ENCODE measurements at places on chromosomes 13 and 19.

- no peak for DNase-seq
Observed at GRCh38 chr13:43405457-43405856, 381.3 kb downstream of the ENOX1 start.

GRCh38 chr19:55390461-55390880, 4.7 kb downstream of the RPL28 start:
- DNase-seq, result no peak

GRCh38 chr13:112711528-112712265, 21.9 kb downstream of the ATP11A start:
- no peak for DNase-seq

DNA sequence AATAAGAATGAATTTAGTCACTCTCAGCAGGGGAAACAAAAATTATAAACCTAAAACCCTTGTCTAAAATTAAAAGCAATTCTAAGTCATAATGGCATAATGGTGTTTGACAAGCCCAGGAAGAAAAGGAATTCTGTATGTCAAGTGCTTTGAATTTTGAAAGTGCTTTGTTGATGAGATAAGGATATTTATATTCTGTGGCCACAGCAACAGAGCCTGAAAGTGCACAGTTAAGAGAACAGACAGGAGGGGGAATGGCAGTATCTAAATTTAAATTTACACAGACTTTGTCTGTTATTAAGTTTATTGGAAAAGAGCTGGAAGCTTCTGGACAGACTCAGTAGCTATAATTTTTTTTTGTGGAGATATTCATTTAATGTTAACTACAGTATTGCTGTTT, 69.8 kb downstream of the OLFM4 start:
- DNase-seq, result no peak

DNA sequence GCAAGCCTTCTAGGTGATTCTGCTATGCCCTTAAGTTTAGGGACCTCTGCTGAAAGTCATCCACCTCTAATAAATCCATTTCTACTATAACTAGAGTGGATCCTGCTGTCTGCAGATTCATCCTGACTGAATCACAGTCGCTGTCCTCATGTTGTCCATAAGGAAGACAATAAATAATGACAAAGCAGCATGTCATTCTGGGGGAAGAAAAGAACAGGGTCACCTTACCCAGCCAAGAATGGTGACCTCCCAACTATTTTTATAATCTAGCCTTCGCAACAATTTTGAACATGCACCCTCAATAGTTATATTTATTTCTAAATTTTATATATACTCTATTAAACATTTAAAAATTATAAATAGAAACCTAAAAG, 45.0 kb upstream of the UBE2L5 start:
- no peak for DNase-seq

DNA sequence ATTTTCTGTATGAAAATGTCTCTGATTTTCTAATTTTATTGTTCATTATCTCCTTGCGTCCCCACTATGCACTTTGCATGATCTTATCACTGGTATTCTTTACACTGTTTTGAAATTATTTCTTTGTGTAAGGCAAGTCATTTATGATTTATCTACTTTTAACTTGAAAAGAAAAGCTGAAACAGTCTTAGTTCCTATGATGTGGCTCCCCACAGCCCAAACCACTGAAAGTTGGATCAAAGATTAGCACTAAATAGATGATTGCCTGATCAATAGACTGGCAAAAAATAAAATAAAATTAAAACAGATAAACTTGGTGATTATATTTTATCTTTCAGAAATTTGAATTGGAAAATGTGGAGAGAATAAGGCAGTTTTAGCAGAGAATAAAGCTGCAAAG, 1101.9 kb downstream of the PCDH9 start:
- DNase-seq, result no peak

GRCh38 chr13:107331359-107331758, 763.4 kb upstream of the ARGLU1 start:
- DNase-seq, result no peak

GRCh38 chr19:48568345-48568886, 16.4 kb downstream of the SULT2B1 start:
- DNase-seq, result no peak

DNA sequence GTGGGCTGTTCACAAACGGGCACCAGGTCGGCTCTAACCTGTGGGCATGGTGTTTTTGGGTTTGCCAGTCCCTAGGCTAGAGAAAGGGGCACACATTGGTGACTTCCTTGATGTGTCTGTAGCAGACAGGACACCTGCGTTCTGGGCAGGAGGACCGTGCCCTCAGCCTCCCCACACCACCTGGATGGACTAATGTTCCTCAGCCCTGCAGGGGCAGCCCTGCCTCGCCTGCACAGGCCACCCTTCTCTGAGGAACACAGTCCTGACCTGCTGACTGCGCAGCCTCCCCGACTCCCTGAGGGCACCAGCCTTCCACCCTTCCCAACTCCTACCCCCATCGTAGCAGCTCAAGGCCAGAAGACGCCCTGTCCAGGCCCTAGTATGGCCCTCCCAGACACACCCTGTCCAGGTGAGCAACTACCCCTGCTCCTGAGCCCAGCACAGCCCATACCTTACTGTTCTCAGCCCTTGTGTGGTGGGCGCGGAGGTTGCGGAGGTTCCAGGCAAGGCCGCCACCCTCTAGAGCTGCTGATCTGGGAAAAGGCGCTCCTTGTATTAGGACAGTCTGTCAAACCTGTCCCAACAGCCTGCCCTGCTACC, 55.7 kb downstream of the GGACT start:
- DNase-seq, result no peak

GRCh38 chr13:80276371-80277289, 64.3 kb downstream of the SPRY2 start:
- no peak for DNase-seq

- no peak for DNase-seq
Observed at GRCh38 chr13:111270765-111271698, 49.4 kb upstream of the TEX29 start.

DNA sequence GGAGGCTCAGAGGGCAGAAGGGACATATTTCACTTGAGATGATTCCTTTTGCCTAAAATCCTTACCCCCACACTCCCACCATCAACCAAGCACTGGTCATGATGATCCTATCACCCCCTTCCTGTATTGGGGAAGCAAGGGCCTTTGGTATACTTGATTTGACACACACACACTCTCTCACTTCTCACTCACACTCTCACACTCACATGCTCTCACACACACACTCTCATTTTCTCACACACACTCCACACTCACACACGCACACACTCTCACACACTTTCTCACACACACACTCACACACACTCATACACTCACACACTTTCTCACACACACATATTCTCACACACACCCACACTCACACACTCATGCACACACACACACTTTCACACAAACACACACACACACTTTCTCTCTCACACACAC, 8.6 kb downstream of the RGCC start:
- no peak for DNase-seq

DNA sequence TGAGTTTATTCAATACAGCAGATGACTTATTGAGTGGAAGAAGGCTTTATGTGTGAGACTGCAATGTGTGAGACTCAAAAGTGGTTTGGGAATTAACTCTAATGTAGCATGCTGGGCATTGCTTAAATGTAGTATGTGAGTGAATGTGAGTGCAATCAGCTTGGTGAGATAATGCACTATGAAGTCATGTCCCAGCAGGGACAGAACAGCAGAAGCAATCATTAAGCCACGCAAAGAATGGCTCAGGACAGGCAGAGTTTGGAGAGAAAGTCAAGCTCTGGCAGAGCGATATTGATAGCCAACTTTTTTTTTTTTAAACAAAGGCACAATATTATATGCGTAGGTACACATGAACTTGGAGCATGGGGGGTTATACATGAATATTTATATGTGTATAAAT, 597.7 kb downstream of the GPC6 start:
- no peak for DNase-seq

- no peak for DNase-seq
Observed at GRCh38 chr13:20789665-20790064, 15.9 kb upstream of the EEF1AKMT1 start.

DNA sequence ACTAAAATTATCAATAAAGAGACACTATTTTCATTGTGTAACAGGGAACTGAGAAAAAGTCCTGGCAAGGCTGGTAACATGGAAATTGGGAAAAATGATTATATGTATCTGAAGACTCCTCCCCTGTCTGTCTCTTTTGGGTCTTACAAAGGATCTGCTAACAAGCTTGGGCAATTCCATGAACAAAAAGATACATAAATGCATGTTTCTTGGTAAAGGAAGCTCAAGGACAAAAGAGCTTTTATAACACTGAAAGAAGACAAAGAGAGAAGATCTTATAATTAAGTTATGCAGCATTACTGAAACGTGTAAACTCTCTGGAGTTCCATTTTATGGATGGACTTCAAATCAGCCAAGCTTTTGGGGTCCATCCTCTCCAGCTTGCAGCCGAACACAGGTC, 29.2 kb downstream of the EFNB2 start:
- DNase-seq, result no peak

DNA sequence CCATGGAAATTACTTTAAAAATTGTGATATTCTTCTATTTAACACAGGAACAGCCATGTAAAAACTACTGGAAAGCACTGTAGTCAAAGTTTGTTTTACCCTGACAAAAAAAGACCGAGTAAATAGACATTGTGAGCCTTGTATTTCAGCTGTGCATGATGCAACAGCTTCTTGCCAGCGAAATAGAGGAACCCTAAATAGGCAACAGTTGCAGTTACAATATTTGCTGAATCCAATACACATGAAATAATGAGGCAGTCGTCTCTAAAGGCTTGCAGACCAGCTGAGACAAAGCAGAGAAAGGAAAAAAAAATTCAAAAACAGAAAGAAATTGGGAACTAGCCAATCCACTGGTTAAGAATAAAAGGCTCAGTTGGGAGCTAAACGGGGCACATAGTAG, 1001.1 kb downstream of the OLFM4 start:
- no peak for DNase-seq

- DNase-seq, result no peak
Observed at GRCh38 chr19:33841685-33842084, 45.0 kb downstream of the KCTD15 start.

GRCh38 chr13:29569253-29570050, 26.0 kb downstream of the SLC7A1 start:
- no peak for DNase-seq

DNA sequence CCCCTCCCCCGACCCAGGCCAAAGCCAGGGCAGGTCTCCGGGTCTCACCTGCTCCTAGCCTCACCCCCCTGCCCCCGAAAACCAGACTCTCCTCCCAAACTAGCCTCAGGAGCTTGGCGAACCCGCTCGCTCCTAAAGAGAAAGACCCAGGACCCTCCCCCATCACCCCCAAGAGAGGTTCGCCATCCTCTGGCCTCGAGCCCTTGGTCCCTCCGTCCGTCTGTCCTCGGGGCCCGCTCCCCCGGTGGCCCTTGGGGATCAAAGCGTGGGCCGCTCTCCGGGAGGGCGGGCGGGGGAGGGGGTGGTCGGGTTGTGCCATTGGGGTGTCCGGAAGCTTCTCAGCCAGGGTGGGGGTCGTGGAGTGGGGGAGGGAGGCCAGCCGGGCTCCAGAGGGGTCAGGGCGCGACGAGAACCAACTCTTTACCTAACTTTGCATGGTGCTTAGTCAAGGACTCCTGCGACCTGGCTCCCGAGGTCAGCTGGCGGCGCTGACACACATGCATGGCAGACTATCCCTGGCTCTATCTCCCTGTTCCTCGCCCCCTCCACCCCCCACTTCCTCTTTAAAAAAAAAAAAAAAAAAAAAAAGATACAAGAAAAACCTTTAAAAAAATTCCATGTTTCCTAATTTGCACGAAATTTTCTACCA, 15.6 kb downstream of the SMIM24 start:
- no peak for DNase-seq

DNA sequence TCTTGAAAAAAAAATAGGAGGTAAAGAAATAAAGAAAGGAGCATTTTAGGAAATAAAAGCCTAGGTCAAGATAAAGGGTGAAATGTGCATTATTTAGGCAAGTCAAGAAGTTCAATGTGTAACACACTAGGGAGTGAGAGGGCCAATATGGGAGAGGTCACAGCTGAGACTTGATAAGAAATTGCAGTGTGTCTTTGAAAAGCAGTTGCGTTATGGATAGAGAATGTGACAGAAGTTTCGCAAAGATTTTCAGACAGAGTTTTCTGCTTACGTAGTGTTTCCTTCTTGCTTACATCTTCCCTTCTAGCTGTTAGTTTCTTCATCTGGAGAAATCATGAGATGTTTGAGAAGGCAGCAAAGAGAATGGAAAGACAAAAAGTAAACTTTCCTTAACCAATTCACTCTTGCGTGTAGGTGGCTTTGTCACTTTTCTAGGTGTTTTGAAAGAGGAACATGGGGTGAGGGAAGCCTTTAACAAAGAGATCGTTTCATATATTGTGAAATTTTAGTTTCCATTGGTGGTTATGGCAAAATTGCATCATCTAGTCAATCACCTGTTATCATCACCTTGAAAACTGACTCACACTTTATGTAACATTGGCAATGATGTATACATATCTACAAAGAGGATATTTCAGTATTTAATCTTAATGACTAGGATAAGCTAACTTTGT, 975.5 kb downstream of the OLFM4 start:
- DNase-seq, result no peak

GRCh38 chr13:112684071-112684845, 5.6 kb upstream of the ATP11A start:
- no peak for DNase-seq

GRCh38 chr13:84096216-84096615, 213.9 kb upstream of the SLITRK1 start:
- DNase-seq, result no peak

DNA sequence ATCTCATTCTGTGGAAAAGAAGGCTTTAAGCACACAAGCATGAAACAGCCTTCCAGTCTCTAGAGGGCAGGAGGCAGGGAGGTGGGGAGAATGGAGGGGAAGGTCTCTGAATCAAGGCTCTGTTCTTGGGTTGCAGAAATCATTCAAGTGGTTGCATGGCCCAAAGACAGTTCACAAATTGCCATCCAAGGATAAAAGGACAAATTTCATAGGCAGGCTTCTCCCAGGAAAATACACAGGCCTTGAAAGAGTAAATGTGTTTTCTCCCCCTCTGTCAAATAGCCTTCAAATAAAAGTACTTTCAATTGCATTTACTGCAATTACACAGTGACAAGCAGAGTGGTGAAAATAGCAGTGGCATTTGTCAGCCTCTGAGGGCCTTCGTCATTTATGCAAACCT, 450.8 kb downstream of the DCT start:
- no peak for DNase-seq

- no peak for DNase-seq
Observed at GRCh38 chr19:42152910-42153671, 20.8 kb upstream of the POU2F2 start.

DNA sequence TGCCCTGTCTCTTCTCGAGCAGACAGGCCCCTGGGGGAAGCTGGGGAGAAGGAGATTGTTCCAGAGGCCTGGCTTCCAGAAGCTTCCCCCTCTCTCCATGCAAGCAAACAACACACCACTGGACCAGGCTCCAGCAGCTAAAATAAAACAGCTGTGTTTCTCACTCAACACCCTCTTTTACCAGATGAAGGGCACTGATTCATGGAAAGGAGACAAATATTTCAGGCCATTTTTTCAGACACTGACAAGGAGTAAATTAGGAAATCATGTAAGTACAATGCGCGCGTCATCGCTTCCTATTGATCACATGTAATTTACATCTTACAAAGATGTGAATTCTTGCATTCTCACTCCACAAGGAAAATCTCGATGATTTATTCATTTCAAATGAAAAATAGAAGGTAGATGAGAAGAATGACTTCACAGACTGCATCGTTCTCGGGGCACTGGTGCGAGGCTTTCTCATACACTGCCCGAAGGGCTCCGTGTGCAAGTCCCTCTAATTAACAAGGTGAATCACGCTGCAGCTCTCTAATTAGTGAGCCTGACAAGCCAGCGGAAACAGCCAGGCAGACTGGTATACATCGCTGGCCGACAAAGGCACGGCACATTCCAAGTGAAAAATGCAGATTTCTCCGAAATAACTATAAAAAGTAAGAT, 153.6 kb downstream of the KCTD15 start:
- no peak for DNase-seq

Data from activated CD4-positive, alpha-beta T cell treated with anti-CD3 and anti-CD28 coated beads for 24 hours (primary cell).